ENCODE measurements at places on chromosomes 2 and 18.

GRCh38 chr2:31271851-31272267 lies 37.9 kb downstream of the EHD3 start:
- no peak for DNase-seq

GRCh38 chr2:88554189-88554588 lies 73.1 kb downstream of the EIF2AK3 start:
- DNase-seq: no peak

GRCh38 chr2:239600001-239600593 lies 199.3 kb upstream of the HDAC4 start:
- DNase-seq: no peak

DNA sequence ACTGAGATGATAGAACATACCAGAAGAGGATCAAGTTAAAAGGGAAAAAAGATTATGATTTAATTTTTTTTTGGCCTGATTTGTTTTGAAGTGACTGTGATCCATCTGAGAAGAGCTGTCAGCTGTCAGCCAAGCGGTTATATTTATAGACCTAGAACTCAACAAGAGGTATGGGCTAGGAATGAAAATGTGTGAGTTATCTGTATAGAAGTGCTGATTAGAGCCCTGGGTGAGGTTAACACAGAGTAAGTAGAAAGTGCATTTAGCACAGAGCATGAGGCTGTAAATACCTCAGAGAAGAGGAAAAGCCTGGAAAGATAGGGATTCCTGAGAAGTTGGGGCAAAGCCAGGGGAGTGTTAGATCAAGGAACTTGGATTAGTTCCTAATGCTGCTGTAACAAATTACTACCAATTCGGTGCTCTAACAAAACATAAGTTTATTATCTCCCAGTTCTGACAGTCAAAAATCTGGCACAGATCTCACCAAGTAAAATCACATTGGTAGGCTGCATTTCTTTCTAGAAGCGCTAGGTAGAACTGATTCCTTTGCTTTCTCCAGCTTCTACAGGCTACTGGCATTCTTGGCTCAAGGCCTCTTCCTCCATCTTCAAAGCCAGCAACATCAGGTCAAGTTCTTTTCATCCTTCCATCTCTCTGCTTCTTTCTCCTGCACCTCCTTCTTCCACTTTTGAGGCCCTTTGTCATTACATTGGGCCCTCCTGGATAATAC lies 197.4 kb upstream of the SPHKAP start:
- no peak for DNase-seq

DNA sequence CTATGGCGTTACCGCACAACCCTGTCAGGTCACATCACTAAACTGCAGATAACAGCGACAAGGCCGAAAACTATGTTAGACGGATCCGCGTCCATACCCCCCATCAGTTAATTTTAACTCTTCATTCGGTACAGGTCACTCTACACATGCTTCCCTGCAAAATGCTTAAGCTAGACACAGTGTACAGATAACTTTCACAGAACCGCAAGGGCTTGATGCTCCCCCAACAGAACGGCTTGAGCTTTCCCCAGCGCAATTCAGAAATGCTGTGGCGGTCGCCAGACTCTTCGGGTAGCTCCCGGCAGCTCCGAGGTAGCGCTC lies 283 bp upstream of the RBBP8 start:
- DNase-seq: no peak

- no peak for DNase-seq
These were observed 199.3 kb downstream of the MTX2 start for GRCh38 chr2:176468457-176469113.

- DNase-seq: no peak
These were observed 24.2 kb upstream of the SCYGR1 start for GRCh38 chr2:227411990-227412350.

DNA sequence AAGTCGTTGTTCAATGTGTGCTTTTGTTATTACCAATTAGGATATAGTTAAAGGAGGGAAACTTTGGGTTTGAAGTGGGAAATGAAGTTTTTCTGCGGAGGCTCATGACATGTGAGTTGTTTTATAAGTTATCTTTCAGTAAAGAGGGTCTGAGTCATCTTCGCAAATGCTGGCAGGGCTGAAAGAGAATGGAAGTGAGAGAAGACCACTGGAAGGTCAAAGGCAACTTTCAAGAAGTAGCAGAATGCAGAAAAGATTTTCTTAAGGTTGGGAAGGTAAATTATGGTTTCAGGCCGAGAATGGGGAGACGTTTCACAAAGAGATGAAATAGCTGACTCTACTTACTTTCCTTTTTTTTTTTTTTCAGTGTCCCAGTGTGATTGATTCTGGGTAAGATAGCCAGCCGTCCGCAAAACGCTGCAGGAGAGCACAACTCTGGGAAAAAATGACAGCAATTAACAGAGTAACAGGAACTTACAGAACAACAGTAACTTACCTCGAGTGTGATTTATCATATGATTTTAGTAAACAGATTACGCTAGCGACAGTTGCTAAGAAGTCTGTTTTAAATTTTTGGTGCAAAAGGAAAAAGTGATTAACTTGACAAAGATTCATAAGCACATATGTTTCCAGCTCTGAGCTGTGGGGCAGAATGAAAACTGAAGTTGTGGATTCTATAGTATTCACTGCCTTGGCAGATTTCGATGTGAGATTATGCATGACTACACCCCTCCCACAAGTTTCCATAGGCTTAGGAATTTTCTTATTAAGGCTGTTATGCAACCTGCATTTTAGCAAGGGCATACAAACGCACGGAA lies 46.8 kb upstream of the ACTR3 start:
- DNase-seq: no peak

- no peak for DNase-seq
These were observed 6.5 kb downstream of the CRYGB start for GRCh38 chr2:208139447-208139846.

DNA sequence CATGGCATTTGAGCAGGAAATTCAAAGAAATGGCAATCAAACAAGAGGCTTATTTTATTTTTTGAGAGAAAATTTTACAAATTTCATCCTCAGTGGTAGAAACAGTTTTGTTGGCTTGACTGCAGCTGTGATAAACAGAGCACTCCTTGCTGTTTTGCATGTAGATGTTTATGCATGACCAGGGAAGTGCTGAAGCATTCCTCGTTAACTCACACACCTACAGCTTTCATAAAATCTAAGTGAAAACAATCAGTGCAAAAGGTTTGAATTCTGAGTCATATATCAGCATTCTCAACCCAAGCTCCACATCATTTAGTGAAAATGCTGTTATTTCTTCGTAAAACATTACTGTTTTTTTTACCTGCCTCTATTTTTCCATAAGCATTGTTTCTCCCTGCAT lies 146.6 kb upstream of the CCDC68 start:
- DNase-seq: no peak

DNA sequence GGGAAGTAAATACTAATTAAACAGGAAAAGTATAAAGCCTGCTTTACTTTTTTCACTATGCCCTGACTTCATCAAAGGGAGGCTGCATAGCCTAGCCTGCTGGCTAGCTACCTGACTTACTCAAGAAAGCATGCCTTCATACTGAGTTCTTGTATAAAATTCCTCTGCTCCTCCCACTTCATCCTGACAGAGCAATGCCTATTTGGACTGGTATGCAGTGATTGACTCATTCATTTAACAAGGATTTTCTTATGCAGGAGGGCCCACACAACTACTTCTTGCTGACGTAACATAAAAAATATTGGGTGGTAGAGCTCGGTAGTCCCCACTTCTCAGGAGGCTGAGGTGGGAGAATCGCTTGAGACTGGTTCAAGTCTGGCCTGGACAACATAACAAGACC lies 70.5 kb downstream of the PRPF40A start:
- DNase-seq: no peak

DNA sequence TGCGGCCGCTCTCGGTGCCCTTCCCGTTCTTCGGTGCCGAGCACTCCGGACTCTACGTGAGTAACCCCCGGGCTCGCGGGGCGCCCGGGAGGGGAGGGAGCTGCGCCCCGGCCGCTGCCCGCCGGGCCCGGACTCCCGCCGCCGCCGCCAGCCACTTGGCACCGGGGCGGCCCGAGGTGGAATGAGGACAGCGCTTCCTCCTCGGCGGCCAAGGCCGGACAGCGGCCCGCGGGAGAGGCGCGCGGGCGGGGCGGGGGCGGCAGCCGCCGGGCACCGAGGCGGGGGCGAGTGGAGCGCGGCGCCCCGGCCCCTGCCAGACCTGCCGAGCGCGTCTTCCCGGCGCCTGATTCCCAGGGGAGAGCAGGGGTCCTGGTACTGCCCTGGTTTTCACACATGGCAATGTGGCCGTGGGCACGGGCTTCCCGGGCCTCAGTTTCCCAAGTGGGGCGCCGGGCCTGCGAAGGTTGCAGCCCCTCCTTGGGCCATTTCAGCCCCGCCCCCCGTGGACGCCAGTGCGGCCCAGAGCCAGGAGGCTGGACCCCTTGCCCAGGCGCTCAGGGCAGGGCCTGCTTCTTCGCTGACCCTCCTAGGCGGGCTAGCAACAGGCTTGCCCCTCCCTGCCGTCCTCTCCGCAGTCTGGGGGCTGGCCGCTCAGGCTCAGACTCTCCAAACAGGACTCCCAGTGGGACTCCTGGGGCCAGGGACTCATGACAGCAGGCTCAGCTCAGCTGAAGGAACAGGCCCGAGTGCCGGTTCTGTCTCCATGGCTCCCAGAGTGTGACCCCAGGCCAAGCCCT lies 775 bp downstream of the SNED1 start:
- no peak for DNase-seq

DNA sequence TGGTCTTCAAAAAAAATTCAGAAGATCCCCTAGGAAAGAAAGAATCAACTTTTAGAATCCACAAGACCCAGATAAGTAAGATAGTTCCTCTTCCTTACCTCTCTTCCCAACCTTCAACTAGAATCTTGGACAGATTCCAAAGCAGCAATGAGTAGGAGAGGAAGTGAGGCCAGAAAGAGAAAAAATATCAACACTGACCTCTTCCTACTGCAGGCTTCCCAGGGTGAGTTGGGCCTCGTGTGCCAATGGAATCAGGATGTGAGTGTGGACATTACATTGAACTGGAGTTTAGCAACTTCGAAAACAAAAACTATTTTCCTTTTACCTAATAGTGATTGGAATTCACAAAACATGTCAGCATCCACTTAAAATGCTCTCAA lies 102.5 kb upstream of the PIEZO2 start:
- DNase-seq: no peak

- DNase-seq: no peak
These were observed 81.2 kb downstream of the ARL4C start for GRCh38 chr2:234415706-234416105.

GRCh38 chr18:72652990-72653593 lies 109.0 kb upstream of the CBLN2 start:
- DNase-seq: no peak

- peak; percentile 31 for DNase-seq
These were observed 5.2 kb downstream of the ZRANB3 start for GRCh38 chr2:135525786-135526185.

- no peak for DNase-seq
These were observed 179.5 kb downstream of the BCL2 start for GRCh38 chr18:63140038-63140450.
